Thymus (tissue), 14 donors: ENCODE measurements at places on chromosomes 5 and 9. TPM values are rescaled to one million over a fixed set of nuclear protein-coding genes. Genes with fewer than 3 reads are reported as not detected.

- H3K4me1 ChIP-seq = no peaks in the 10 kb centered on the region
- DNase-seq = no peak
- no peaks in the 10 kb centered on the region for H3K27me3 ChIP-seq
- H3K27ac ChIP-seq = no peak overlapping the region
- H3K4me3 ChIP-seq = no peak overlapping the region
Observed at GRCh38 chr5:60993875-60994571, 49.0 kb downstream of the NDUFAF2 start.

Gene PLGRKT
- 53.7 TPM for total RNA-seq

- no peak overlapping the region for H3K4me3 ChIP-seq
- H3K27me3 ChIP-seq = peaks cover 24% of the 10 kb centered on the region
- peaks cover 2% of the 10 kb centered on the region for H3K4me1 ChIP-seq
- no peak overlapping the region for H3K27ac ChIP-seq
- DNase-seq = no peak
Observed at GRCh38 chr5:171806976-171807747, 21.5 kb downstream of the SMIM23 start.

- no peak overlapping the region for H3K27ac ChIP-seq
- no peak overlapping the region for H3K4me3 ChIP-seq
- no peaks in the 10 kb centered on the region for H3K27me3 ChIP-seq
- H3K4me1 ChIP-seq = no peaks in the 10 kb centered on the region
- H3K36me3 ChIP-seq = peaks cover 6% of the 10 kb centered on the region
Observed at GRCh38 chr9:93480262-93480661, 26.9 kb upstream of the FAM120AOS start.

DNA sequence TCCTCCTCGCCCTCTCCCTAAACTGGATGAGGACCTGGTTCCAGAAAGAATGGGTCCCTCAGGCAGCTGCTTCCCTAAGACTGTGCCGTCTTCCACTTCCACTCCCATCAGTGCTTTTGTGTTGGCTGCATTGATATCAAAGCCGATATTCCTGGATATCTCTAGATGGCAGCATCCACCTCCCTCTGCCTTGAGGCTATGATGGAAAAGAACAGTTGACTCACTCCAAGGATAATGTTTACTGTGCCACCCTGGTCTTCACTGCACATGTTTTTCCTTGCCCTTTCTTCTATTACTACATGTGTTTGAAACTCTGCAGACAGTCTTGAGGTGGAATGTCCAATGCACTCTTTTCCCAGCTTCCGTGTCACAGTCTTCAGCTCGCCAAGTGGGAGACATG is 211.6 kb downstream of the MAST4 start:
- H3K27me3 ChIP-seq = no peaks in the 10 kb centered on the region
- no peaks in the 10 kb centered on the region for H3K36me3 ChIP-seq
- H3K27ac ChIP-seq = no peak overlapping the region
- no peaks in the 10 kb centered on the region for H3K4me1 ChIP-seq
- no peak overlapping the region for H3K4me3 ChIP-seq
- DNase-seq = no peak

DNA sequence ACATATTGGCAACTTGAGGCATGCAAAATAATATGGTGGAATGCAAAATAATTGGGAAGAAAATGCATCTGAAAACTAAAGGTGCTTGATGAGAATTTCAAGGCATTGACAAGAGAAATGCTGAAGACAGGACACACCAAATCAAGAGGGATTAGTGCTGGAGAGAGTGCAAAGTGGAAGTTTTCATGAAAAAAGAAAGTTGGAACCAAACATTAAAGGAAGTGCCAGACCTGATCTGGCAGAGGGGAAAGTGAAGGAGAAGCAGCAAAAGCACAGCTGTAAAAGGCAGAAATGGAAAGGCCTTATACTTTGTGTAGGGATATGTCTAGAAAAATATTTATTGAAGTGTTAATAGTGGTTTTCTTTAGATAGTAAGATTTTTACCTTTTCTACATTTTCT is 35.3 kb upstream of the FYB1 start:
- H3K4me3 ChIP-seq = no peak overlapping the region
- H3K4me1 ChIP-seq = no peaks in the 10 kb centered on the region
- no peaks in the 10 kb centered on the region for H3K27me3 ChIP-seq
- no peak overlapping the region for H3K27ac ChIP-seq
- H3K36me3 ChIP-seq = no peaks in the 10 kb centered on the region

GRCh38 chr5:43043400-43043756 is 3.3 kb upstream of the ANXA2R start:
- H3K4me3 ChIP-seq = peak overlapping the region; percentile 59
- peak overlapping the region; percentile 98 for H3K27ac ChIP-seq
- H3K4me1 ChIP-seq = peaks cover 53% of the 10 kb centered on the region
- no peaks in the 10 kb centered on the region for H3K27me3 ChIP-seq
- H3K36me3 ChIP-seq = peaks cover 2% of the 10 kb centered on the region
